ENCODE measurements at places on chromosomes 3 and 15.

GRCh38 chr15:57797568-57798267, 91.2 kb downstream of the POLR2M start:
- DNase-seq, result no peak

DNA sequence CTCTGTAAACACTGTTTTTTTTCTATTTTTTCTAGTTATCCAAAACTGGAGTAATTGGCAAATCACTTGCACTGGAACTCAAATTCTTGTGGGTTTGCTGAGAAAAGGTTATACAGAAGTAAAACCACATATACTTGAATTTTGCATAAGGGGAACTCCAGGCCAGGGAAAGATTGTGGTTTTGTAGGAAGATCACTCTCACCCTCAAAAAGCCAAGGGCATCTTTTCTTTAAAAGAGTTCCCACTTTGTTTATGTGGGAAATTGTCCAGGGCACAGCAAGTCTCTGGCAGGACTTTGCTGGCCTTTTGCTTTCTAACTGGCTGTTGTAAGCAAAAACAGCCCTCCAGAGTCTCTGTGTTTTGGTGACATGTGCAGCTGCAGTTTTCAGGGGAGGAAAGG, 340.3 kb upstream of the RBMS3 start:
- DNase-seq, result no peak

DNA sequence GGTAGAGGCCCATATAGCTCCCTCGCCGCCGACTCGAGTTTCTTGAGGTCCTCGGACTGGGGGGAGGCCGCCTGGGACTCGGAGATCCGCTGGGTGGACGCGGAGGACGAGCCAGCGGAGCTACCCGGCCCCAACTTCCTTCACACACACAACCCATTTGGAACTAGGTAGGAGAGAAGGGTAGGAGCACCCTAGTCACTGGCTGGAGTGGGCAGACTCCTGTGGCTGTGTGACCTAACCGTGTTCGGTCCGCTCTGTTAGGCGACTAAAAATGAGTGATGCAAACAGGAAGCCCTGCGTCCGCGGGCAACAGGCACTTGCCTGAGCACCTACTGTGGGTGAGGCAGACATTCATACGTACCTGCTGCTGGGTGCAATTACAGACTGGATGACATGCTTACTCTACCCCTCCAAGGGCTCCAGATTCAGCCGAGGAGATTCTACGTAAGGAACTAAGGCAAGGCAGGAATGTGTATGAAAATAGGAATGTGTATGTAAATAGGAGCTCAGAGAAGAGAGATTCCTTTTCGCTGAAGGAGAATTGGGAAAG, 4.6 kb upstream of the SIN3A start:
- DNase-seq, result no peak

DNA sequence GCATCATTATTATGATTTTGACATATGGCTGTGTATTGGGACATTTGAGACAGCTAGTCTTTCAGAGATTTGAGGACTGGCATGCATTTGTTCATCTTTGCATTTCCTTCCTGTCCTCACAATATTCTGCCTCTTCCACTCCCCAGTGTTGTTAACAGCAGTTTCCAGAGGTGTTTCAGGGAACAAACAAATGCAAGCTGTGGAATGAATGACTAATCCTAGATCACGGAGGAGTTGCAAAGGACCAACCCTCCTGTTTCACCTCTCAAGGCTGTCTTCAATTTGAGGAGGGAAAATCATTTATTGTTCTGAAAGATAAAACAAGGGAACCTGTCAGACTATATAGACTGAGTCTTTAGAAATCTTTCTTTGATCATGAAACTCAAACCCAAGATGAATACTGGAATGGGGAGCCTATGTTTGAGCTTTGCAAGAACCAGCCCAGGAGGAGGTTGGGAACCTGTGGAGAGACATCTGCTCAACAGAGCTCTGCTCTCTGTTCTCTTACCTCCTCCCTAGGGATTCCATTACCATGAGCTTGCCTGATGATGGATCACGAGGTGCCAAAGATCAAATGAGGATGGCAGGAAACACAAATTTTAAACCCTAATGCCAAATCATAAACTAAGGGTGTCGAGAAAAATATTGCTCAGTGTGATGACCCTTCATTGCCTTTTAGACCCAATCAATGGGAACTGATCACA, 68.5 kb downstream of the SLC7A14 start:
- no peak for DNase-seq

DNA sequence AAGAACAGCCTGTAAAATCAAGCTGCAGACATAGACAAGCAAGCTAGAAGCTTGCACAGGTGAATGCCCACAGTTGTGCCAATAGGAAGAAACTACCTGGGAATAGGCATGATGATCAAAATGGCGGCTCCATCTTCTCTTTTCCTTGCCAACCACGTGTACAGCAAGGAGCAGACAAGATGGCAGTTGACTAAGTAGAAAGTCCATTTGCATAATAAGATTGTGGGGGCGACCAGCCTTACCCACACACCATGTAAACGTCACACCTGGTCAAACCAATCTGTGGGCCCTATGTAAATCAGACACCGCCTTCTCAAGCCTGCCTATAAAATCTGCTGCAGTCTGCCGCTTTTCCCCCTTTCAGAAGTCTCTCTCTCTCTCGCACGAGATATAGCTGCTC, 25.1 kb upstream of the ANKRD34C start:
- DNase-seq, result no peak

DNA sequence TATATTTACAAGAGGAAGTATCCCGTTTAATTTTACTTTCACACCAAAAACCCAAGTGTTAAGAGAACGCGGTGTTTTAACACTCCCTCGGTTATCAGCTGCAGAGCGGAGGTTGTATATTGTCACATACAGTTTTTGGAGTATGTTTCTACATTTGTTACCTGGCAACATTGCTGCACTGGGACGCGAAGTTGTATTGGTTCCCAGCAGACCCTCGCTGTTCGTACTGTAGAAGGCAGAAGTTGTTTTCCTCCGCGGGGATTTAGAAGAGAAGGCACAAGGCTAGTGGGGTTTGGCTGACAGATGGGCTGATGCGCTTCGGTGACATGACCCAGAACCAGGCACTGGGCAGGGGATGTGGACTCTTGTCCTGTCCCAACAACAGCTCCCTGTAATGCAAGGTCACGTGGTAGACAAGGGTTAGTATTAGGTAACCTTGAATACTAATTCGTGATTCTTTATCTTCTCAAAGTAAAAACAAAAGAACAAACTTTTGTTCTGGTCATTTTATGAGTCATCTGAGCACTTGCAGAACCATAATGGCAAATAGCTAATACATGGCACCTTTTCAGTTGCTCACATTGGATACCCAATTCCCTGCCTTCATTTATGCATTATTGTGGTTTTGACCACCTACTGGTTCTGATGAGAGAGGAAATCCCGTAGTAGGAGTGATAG, 230.4 kb upstream of the BHLHE40 start:
- no peak for DNase-seq

- DNase-seq, result no peak
Observed at GRCh38 chr15:70426096-70426821, 328.5 kb upstream of the TLE3 start.

- no peak for DNase-seq
Observed at GRCh38 chr15:62605282-62605681, 437.3 kb upstream of the TPM1 start.

- DNase-seq, result no peak
Observed at GRCh38 chr15:68148039-68148438, 57.1 kb downstream of the CALML4 start.

GRCh38 chr3:153373606-153374005, 211.6 kb downstream of the RAP2B start:
- no peak for DNase-seq

DNA sequence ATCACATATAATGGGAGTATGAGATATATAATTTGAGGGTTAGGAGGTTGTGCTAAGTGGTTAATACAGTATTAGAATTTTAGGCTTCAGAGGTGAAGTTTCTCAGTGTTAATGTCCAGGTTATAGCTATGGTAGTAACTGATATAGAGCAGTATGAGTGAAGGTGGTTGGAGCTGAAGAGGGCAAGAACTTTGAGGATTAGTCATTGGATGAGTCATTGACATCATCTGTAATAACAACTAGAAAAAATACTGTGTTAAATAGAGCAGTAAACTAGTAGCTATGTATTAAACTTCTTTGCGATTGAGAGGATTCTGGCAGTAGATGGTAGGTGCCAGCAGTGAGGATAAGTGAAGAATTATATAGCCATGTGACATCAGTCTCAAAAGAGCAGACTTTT, 47.5 kb upstream of the EIF3J start:
- no peak for DNase-seq

DNA sequence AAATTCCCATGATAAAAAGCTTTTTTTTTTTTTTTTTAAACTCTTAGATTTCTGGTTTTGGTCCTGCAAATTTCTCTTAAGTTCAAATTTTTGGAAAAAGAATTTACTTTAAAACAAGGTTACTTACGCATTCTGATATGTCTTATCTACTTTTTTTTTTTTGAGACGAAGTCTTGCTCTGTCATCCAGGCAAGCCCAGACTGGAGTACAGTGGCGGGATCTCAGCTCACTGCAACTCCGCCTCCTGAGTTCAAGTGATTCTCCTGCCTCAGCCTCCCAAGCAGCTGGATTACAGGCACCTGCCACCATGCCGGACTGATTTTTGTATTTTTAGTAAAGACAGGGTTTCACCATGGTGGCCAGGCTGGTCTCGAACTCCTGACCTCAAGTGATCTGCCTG, 83.2 kb downstream of the RASA2 start:
- DNase-seq, result no peak

DNA sequence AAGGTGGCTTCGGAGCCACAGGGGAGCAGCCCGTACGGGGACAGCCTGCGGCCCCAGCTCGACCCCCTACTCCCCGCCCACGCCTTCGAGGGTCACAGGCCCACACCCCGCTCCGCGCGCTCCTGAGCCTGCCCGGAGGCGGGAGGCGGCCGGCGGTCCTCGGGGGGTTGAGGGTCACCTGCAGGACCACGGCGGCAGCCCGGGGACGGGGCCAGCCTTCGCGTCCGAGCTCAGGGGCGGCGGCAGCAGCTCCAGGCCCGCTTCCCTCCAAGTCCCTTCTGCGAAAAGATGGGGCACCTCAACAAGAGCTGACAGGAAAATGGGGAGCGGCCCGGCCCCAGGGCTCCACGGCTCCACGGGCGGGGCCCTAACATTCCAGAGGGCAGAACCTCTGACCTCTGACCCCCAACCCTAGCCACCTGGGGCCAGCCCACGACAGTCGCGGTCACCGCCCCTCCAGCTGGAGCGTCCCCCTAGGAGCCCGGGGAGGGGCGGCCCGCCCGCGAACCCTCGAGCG, 428 bp downstream of the LYSMD4 start:
- no peak for DNase-seq

DNA sequence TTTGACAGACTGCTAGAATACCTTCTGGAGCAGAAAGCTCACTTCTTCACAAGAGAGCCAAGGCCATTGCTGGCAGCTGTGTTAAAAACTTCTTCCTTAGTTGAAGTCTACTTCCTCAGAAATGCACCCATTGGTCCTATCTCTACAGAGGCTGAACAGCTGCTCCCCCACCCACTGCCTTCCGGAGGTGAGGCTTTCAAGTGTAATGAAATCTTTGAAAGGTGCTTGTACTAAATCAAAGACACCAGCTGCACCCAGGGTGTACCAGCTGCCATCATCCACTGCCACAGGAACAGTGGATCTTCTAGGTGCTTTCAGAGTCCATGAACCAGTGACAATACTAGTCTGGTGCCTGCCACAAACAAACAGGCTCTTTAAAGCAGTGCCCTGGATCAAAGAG, 26.4 kb upstream of the HERC1 start:
- peak; percentile 5 for DNase-seq

DNA sequence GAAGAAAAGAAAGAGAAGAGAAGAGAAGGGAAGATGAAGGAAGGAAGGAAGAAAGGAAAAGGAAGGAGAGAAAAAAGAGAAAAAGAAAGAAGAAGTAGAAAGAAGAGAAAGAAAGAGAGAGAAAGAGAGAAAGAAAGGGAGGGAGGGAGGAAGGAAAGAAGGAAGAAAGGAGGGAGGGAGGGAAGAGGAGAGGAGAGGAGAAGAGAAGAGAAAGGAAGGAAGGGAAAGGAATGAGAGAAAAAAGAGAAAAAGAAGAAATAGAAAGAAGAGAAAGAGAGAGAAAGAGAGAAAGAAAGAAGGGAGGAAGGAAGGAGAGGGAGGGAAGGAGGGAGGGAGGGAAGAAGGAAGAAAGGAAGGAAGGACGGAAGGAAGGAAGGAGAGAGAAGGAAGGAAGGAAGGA, 217.9 kb upstream of the POU1F1 start:
- DNase-seq, result no peak

- DNase-seq, result no peak
Observed at GRCh38 chr3:179828738-179829137, 175.9 kb downstream of the USP13 start.

DNA sequence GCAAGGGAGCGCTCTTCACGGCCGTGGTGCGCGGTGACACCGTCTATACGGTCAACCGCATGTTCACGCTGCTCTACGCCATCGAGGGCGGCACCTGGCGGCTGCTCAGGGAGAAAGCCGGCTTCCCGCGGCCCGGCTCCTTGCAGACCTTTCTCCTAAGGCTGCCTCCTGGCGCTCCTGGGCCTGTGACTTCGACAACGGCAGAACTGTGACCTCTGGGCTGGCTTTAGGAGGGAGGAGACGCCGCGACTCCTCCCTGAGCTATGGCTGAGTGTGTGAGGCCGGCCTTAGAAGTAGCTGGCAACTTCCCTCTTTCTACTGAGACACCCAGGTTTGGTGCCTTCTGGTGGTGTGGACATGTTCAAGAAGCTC, 1.4 kb downstream of the KBTBD13 start:
- DNase-seq, result no peak

DNA sequence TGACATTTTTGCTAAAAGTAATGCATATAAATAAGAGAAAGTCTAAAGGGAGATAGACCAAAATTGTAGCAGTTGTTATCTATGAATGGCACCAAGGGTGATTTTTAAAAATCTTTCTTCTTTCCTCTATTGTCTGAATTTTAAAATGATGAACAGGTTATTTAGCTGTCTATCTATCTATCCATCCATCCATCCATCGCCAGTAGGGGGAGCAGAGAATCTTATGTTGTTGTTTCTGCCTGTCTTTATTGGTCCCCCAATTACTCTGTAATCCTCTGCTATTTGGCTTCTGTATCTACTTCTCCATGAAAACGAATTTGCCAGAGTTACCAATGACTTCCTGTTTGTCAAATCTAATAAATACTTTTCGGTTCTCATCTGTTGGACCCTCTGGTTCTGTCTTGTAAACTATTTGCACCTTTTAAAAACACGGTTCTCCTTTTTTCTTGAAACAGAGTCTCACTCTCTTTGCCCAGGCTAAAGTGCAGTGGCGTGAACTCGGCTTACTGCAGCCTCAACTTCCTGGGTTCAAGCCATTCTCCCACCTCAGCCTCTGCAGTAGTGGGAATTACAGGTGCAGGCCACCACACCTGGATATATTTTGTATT, 86.0 kb downstream of the ECT2 start:
- no peak for DNase-seq

DNA sequence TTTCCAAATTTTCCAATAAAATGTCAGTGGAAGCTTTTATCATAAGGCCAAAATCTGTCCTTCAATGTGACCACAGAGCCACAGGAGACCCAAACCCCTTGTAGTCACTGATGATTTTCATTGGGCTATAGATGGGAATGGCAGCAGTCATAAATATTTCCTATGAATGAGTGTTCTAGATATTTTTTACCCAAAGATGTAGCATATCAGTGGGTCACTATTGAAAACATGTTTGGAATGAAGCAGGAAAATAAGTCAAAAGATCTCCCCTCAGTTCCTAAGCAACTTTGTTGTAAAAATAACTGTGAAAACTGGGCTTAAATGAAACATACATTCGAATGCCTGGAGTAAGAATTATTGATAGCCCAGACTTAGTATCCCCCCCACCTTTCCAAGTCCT, 49.0 kb downstream of the NKIRAS1 start:
- no peak for DNase-seq

GRCh38 chr15:58169934-58170333, 31.8 kb downstream of the AQP9 start:
- DNase-seq, result no peak

All from activated naive CD4-positive, alpha-beta T cell (primary cell).